Left lung (tissue), 14 donors: ENCODE measurements at places on chromosomes 7 and 10. TPM values are rescaled to one million over a fixed set of nuclear protein-coding genes. Genes with fewer than 3 reads are reported as not detected.

- H3K4me1 ChIP-seq = no peaks in the 10 kb centered on the region
- H3K27me3 ChIP-seq = no peaks in the 10 kb centered on the region
- DNase-seq = no peak
- H3K27ac ChIP-seq = no peak overlapping the region
Measured at GRCh38 chr10:21810582-21811244, 192.8 kb downstream of the DNAJC1 start.

DNA sequence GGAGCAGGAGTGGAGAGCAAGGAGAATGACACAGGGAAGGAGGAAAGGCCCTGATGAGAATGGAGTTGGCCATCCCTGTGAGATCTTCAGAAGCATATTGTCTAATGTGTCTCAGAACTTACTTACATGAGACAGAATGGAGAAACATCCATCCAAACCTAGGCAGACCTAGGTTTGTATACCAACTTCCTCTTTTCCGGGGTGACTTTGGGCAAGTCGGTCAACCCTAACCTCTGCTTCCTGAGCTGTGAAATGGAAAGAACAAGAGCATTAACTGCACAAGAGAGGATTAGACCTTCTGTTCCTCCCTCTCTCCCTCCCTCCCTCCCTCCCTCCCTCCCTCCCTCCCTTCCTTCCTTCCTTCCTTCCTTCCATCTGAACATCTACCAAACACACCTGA, 4.5 kb downstream of the GHRHR start:
- no peak overlapping the region for H3K4me3 ChIP-seq
- H3K36me3 ChIP-seq = no peaks in the 10 kb centered on the region
- H3K27me3 ChIP-seq = no peaks in the 10 kb centered on the region
- H3K4me1 ChIP-seq = no peaks in the 10 kb centered on the region

NPTX2 gene
- 1.3 TPM for total RNA-seq

ITPRID1 gene
- total RNA-seq = 0.60 TPM

DNA sequence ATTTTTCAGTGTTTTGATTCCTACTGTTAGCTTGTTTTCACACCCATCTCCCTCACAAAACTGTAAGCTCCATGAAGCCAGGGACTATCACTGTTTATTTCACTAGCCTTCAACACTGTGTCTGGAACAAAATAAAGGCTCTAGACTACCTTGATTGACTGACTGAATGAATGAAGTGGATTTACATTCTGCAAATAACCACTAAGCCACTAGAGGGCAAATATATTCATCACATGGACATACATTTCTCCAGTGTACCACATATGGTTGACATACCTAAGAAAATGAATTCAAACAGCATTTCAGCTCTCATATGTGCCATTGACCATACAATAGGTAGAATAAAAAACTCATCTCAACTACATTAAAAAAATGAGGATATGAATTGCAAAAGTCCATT, 185.9 kb downstream of the RAB11FIP2 start:
- H3K27ac ChIP-seq = no peak overlapping the region
- no peak overlapping the region for H3K4me3 ChIP-seq
- DNase-seq = no peak
- no peaks in the 10 kb centered on the region for H3K4me1 ChIP-seq
- peaks cover 7% of the 10 kb centered on the region for H3K27me3 ChIP-seq

STRA8 gene
- not detected for total RNA-seq

- no peak overlapping the region for H3K27ac ChIP-seq
- H3K4me1 ChIP-seq = no peaks in the 10 kb centered on the region
- H3K36me3 ChIP-seq = peaks cover 51% of the 10 kb centered on the region
Measured at GRCh38 chr7:149471289-149471953, 10.6 kb upstream of the ZNF777 start.

DNA sequence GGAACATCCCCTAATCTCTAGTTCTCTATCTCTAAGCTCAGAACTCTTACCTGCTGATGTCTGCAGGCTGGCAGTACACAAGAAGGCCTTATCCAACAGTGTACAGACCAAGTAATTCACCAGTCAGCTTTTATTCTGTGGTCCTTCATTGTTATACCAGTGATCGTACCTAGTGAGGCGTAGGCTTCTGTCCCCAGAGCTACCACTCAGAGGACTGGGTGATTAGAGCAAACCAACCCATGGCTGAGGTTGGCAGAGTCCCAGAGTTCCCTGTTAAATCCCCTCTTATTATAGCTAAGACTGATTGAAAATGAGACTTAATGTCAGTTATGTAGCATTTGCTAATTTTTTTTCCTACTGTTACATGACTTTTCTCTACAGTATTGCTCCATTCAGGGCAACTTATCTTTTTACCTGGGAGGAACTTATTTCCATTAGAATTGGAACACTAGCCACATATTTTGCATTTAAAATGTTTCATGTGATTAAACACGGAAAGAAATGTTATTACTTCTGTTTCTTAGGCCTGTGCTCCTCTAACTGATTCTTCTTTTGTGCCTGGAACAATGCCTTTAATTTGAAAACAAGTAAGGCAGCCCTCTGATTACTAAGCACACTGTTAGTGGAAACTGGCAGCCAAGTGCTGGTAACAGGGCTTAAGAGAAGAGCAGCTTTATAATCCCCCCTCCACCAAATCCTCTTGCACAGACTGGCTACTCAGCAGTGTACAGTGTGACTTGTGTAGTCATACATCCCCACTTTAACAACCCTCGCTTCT, 127.2 kb downstream of the LRRC4 start:
- DNase-seq = no peak
- no peak overlapping the region for H3K4me3 ChIP-seq
- peaks cover 11% of the 10 kb centered on the region for H3K36me3 ChIP-seq
- H3K4me1 ChIP-seq = peaks cover 23% of the 10 kb centered on the region
- H3K27ac ChIP-seq = no peak overlapping the region

DNAJC12 gene
- total RNA-seq = 2.4 TPM

DNA sequence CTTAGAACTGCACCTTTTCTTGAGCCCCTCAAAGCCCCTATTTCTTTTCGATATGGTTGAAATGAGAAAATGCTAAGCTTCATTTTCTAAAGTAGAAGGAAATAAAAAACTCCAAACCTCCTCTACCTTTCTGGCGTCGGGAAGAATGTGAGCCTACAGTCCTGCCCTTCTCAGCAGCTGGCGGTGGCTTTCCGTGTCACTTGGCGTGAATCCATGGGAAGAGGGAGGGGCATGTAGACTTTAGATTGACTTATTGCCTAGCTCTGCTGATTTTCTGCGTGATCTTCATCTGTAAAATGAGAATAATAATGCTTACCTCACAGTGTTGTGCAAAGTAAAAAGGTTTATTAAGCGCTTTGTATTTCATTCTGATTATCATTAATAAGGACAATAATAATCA, 35.0 kb downstream of the PRR15 start:
- no peaks in the 10 kb centered on the region for H3K36me3 ChIP-seq
- H3K27me3 ChIP-seq = no peaks in the 10 kb centered on the region
- no peak for DNase-seq
- H3K27ac ChIP-seq = no peak overlapping the region

ADARB2 gene
- total RNA-seq = 0.76 TPM

- H3K4me3 ChIP-seq = no peak overlapping the region
- no peaks in the 10 kb centered on the region for H3K36me3 ChIP-seq
- H3K4me1 ChIP-seq = no peaks in the 10 kb centered on the region
- DNase-seq = no peak
- H3K27ac ChIP-seq = no peak overlapping the region
- H3K27me3 ChIP-seq = no peaks in the 10 kb centered on the region
Measured at GRCh38 chr10:127186813-127187212, 9.6 kb downstream of the INSYN2A start.

GRCh38 chr10:117399341-117400196, 24.3 kb upstream of the PDZD8 start:
- no peaks in the 10 kb centered on the region for H3K36me3 ChIP-seq
- DNase-seq = no peak
- H3K4me1 ChIP-seq = no peaks in the 10 kb centered on the region
- no peaks in the 10 kb centered on the region for H3K27me3 ChIP-seq

- H3K27me3 ChIP-seq = no peaks in the 10 kb centered on the region
- no peak for DNase-seq
- H3K4me3 ChIP-seq = no peak overlapping the region
- peaks cover 12% of the 10 kb centered on the region for H3K4me1 ChIP-seq
Measured at GRCh38 chr7:107946881-107947280, 55.9 kb downstream of the DLD start.

GRCh38 chr7:149796287-149796860, 23.0 kb upstream of the ZNF467 start:
- peaks cover 9% of the 10 kb centered on the region for H3K27me3 ChIP-seq
- no peak for DNase-seq
- no peaks in the 10 kb centered on the region for H3K4me1 ChIP-seq
- no peak overlapping the region for H3K4me3 ChIP-seq
- H3K27ac ChIP-seq = no peak overlapping the region

DNA sequence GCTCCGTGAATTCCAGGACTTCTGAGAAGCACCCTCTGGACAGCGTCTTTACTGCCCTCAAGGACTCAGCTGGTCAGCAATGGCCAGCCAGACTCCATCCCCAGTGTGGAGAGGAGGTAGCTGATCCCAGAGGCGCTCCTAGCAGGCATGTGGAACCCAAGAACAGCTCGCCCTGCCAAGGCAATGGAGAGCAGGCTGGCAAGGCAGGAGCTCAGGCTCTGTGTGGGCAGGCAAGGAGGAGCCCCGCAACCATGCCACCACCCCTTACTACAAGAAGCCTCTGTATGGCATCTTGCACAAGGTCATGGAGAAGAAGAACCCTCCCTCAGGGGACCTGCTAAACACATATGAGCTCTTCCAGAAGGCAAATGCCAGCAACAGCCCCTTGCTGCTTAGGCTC, 34.4 kb upstream of the SGMS1 start:
- H3K27me3 ChIP-seq = no peaks in the 10 kb centered on the region
- no peak overlapping the region for H3K27ac ChIP-seq
- H3K36me3 ChIP-seq = no peaks in the 10 kb centered on the region
- H3K4me1 ChIP-seq = no peaks in the 10 kb centered on the region

DNA sequence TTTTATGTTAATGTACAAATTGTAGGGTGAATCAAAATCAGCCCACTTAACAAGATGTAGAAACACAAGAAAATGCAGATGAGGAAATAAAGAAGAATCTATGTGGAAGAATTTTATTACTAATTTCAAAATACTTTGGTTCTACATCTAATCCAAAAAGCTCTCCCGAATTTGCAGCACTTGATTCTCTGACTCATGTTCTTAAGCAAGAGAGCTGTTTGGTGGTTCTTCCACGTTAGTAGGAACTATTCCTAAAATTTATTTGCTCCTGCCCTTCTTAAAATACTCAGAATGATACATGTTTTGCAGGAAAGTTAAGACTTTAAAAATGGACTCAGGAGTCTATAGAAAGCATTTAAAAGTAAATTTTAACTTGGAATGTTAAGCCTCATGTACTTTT, 91.8 kb downstream of the ZMYND11 start:
- H3K4me3 ChIP-seq = no peak overlapping the region
- H3K36me3 ChIP-seq = no peaks in the 10 kb centered on the region
- no peaks in the 10 kb centered on the region for H3K27me3 ChIP-seq
- no peak for DNase-seq
- H3K4me1 ChIP-seq = peaks cover 3% of the 10 kb centered on the region
- no peak overlapping the region for H3K27ac ChIP-seq

CPA4 gene
- 1.5 TPM for total RNA-seq

DNA sequence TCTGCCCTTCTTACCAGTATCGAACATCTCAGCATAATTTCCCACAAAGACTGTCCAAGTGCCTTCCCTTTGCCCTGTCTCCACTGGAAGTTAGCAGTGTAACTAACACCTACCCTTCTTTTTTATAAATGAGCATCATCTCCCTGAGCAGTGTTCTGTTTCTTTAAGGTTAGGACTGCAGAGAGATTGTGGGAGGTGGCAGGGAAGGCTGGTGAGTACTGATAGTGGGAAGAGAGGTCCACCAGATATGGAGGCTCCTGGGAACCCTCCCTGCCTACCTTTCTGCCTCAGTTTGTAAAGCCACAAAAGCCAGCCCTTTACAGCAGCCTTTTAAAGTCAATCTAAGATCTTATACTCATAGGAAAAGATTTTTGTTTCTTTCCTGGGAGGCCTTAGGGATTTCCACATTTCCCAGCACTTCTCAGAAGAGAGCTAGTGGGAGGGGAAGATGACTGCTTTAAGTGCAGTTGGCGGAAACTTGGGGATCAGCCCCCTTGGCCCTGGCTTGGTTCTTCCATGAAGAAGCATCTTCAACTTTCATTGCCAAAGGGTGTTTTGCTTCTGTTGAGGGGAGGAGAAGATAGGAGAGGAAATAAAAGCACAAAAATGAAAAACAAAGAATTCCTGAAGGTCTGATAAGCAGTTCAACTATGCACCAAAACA, 36.6 kb upstream of the CALD1 start:
- H3K4me1 ChIP-seq = no peaks in the 10 kb centered on the region
- H3K27ac ChIP-seq = peak overlapping the region; percentile 6
- H3K27me3 ChIP-seq = no peaks in the 10 kb centered on the region
- no peak for DNase-seq

GRCh38 chr10:77820349-77820748, 106.2 kb downstream of the DLG5 start:
- no peak for DNase-seq
- H3K27ac ChIP-seq = no peak overlapping the region
- peaks cover 65% of the 10 kb centered on the region for H3K36me3 ChIP-seq
- H3K4me3 ChIP-seq = no peak overlapping the region
- H3K27me3 ChIP-seq = no peaks in the 10 kb centered on the region
- H3K4me1 ChIP-seq = no peaks in the 10 kb centered on the region

DNA sequence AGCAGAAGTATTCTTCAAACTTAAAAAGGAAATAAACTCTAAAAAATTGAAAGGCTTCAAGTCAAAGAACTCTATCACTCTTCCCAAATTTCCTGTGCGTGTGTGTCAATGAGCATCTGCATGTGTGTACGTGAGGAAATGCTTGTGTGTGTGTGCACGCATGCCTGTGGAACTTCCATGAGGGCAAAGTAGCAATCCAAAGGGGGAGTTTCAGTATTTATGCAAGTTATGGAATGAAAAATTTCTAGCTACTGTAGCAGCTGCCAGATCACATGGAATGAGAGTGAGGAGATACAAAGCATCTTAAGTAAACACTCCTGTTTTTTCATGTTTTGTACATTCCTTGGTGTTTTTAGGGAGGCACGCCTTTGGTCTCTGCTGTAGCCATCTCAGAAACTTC, 152.6 kb downstream of the RAPGEF5 start:
- no peak overlapping the region for H3K27ac ChIP-seq
- DNase-seq = no peak
- no peaks in the 10 kb centered on the region for H3K4me1 ChIP-seq
- no peak overlapping the region for H3K4me3 ChIP-seq
- no peaks in the 10 kb centered on the region for H3K36me3 ChIP-seq

DNA sequence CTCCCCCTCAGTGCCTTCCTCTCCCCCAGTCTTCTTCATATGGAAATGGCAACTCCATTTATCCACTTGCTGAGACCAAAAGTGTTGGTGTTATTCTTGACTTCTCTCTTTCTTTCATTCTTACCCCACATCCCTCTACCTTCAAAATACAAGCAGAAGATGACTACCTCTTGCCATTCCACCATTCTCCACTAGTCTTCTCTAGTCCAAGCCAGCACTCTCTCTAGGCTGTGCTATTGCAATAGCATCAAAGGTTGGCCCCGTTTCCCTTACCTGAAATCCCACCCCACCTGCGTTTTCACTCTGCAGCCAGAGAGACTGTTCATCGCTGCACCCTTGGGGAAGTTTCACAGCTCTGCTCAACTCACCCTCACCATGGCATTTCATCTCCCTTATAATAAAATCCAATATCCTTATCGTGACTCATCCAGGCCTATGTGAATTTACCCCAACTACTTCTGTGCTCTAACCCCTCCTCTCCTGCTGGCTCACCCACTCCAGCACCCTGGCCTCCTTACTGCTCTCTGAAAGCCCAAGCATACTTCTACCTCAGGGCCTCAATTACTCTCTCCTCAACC, 109.1 kb downstream of the LSM5 start:
- DNase-seq = no peak
- H3K27ac ChIP-seq = no peak overlapping the region
- H3K4me1 ChIP-seq = no peaks in the 10 kb centered on the region
- no peak overlapping the region for H3K4me3 ChIP-seq

CYP26C1 gene
- 0.42 TPM for total RNA-seq
